ENCODE measurements at places on chromosomes 11 and 22.
A peak's percentile ranks its signal among the peaks of the same experiment; 100 is the strongest.

- no peak for DNase-seq
Measured at GRCh38 chr22:47629273-47629711, 866.8 kb downstream of the TBC1D22A start.

GRCh38 chr11:1516273-1517067 is 29.9 kb upstream of the MOB2 start:
- no peak for DNase-seq

DNA sequence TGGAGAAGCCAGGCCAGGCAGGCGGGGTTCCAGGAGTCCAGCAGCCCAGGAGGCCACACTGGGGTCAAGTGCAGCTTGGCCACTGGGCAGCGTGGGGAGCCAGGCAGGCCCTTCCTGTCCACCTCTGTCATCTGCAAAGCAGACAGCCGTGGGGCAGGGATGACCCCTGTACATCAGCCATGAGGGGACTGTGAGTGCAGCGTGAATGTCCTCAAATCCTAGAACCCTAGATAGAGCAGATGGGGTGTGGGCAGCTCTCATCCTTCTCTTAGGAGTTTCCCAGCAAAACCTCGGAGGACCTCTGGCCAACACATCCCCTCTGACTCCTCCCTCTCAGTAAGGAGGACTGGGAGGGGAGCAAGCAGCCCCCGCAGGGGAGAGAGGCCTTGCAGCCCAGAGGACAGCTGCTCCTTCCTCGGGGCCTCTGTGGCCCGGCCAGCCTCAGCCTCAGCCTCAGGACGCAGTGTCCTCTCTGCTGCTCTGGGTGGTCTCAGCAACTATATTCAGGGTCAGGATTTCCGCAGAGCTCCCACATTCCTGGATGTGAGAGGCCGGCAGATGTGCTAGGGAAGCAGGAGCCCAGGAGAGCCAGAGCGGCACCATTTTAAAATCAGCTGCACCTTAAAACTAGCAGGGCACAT is 820.5 kb downstream of the BRD1 start:
- DNase-seq = no peak

GRCh38 chr11:121318848-121319834 is 26.6 kb downstream of the SC5D start:
- no peak for DNase-seq

DNA sequence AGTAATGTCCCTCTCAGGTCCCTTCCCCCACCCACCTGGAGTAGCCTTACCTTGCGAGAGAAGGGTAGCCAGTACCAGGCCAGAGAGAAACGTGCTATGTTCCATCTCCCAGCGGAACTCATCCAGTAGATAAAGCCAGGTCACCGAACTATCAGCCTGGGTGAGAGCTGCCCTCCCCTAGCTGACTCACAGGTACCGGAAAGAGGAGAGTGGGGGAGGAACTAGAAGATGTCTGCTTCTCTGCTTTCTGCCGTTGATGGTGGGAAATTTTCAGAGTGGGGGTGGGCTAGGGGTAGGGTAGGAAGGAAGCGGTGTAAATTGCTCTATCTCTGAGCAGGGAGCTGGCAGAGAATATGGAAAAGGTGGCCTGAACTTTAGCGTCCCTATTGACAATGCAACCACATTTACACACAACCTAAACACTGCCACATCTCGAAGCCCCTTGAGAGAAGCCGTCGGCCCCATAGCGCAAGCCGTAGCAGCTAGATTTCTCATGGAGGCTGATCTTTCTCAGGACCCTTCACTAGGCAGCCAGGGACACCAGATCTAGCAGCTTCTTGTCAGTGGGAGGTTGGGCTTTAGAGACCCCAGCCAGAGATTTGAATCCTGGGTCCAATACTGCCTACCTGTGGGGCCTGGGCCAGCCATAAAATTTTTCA is at the start of gene CD3D:
Gene CD3D (minus strand): TSS at position 203 of the 659 bp plus-strand sequence. CDS start 98 bp downstream, at position 105.
- DNase-seq = peak; percentile 54

Measured in CD8-positive, alpha-beta memory T cell (primary cell).